ENCODE measurements at places on chromosomes 1 and 21.

DNA sequence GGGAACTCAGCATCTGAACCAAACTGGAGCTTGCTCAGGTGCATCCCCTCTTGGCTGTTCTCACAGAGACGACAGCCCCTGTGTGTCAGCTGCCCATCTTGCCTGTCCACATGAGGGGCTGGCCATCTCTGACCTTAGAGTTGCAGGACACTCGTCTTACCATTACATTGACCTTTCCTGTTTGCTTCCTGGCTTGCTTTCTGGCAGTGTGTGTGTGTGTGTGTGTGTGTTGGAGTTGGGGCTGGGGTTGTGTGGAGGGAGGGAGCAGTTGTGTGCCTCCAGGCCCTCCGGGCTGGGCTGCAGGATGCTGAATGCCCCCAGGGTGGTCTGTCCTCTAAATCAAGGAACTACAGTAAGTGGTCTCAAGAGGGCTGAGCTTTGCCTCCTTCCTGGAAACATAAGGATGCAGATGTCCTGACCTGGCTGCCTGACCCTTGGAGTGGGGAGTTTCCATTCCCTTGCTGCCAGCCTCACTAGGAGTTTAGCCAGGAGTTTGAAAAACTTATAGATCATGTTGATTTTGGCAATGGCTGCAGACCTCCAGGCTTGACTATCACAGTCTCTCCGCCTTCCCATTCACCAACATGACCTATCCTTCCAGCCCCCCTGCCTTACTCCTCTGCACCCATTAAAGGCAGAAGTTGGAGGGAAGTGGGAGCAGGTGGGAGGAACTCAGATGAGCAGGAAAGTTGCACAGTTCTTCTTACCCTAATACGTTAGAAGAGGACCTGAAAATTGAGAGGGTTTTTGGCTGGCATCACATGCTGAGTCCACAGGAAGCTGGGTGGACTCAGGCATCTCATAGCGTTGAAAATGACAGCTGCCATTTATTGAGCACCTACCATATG lies 19.0 kb downstream of the RASSF5 start:
- DNase-seq = no peak

- DNase-seq = no peak
Measured at GRCh38 chr1:61259379-61260148, 177.2 kb downstream of the NFIA start.

DNA sequence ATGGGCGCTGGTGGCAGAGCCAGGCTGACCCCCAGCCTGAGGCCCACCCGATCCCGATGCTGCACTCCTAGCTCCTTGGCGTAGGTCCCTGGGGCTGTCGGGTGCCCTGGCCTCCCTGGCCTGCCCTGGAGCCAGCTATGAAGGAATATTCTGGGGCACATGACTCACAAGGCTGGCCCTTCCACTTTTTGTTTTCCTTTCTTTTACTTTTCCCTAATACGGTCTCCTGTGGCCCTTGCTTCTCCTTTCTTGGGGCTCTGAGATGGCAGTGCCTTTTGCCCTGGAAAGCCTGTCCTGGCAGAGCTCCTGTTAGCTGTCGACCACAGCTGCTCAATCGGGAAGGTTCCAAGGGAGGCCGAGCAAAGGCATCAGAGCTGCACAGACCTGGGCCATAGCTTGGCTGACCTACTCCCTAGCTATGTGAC lies 22.1 kb downstream of the ARHGEF10L start:
- no peak for DNase-seq

DNA sequence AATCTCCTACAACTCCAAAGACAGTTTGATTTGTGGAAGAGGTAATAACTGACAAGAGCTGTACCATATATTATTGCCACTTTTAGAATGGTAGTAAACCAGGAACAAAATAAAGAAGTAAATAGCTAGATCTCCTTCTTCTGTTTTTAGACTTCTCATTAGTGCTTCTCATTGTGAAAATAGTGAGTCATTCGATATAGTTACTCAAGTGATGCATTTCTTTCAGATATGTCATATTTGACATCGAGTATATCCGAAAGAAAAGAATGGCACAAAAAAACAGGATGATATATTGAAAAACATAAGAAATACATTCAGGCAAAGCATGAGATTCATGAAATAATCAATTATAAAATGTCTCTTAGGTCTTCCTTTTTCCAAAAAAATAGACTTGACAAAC lies 1346.1 kb downstream of the BRINP3 start:
- DNase-seq = no peak

DNA sequence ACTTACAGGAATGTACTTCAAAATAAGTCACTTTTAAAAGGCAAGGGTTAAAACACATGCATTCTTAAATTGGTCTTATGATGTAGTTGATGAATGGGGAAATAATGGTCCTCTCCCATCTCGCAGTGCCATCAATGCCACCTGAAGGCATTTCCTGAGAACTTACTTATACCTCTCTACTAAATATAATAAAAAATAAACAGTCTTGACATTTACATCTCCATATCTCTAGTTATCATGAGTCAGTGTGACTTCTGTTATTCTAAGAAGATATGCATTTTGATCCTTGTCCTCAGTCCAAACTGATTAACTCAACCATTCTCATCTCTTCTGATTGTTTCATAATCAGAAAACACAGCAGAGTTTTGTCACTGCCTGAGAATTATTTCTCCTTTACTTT lies 253.9 kb downstream of the USH2A start:
- no peak for DNase-seq

GRCh38 chr1:208559597-208560329 lies 315.6 kb upstream of the PLXNA2 start:
- no peak for DNase-seq

DNA sequence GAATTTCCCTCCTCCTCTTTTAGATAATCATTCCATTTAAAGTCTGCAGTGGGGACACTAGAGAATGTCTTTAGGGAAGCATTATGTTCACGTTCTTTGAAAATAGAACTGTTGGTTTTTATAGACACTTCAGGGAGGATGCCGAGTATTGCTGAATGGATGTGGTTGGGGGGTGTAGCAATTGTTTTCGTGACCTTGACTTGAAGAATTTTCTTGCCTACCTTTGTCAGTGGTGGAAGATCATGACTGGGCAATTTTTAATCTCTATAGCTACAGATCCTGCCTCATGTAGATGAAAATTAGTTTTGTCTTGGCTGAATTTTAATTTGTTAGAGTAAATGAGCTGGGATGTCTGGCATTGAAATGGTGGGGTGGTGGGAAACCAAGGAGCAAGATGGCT lies 3.8 kb downstream of the SMG7 start:
- no peak for DNase-seq

Data from heart left ventricle (tissue), 16 donors.